Uterus (tissue), 4 donors: ENCODE measurements at places on chromosomes 3 and 15.

DNA sequence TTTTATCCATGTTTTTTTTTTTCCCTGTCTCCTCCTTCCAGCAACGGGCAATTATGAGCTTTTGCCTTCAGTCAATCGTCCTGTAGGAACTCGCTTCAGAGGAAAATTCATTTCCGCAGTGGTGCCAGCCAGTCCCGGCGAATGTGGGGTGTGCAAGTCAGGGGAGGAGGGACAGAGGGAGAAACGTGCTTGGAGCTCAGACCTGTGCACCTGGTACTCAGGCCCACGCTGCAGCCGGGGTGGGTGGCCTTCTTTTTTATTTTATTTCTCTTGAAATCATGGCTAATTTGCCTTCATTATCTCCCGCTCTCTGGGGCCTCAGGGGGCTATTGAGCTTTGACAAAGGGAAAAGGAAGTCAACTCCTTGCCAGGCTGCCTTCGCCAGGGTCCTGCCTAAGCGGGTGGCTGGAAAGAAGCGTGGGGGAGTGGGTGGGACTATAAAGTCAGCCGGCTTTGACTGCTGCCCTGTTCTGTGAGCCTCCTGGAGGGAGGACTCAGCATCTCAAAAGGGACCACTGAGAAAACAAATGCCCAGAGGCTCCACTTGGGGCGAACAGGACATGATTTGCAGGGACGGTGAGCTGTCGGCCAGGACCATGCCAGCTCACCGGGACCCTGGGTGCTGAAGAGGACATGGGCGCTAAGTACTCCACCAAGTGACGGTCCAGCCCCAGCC, 5.5 kb downstream of the GRIP2 start:
- H3K4me1 ChIP-seq: no peaks in the 10 kb centered on the region
- no peak overlapping the region for H3K4me3 ChIP-seq
- H3K27me3 ChIP-seq: no peaks in the 10 kb centered on the region
- DNase-seq: no peak

- DNase-seq: peak; percentile 69
- H3K4me1 ChIP-seq: no peaks in the 10 kb centered on the region
- H3K4me3 ChIP-seq: peak overlapping the region; percentile 89
- no peaks in the 10 kb centered on the region for H3K27me3 ChIP-seq
These were observed 407 bp downstream of the USP13 start for GRCh38 chr3:179653096-179653797.

DNA sequence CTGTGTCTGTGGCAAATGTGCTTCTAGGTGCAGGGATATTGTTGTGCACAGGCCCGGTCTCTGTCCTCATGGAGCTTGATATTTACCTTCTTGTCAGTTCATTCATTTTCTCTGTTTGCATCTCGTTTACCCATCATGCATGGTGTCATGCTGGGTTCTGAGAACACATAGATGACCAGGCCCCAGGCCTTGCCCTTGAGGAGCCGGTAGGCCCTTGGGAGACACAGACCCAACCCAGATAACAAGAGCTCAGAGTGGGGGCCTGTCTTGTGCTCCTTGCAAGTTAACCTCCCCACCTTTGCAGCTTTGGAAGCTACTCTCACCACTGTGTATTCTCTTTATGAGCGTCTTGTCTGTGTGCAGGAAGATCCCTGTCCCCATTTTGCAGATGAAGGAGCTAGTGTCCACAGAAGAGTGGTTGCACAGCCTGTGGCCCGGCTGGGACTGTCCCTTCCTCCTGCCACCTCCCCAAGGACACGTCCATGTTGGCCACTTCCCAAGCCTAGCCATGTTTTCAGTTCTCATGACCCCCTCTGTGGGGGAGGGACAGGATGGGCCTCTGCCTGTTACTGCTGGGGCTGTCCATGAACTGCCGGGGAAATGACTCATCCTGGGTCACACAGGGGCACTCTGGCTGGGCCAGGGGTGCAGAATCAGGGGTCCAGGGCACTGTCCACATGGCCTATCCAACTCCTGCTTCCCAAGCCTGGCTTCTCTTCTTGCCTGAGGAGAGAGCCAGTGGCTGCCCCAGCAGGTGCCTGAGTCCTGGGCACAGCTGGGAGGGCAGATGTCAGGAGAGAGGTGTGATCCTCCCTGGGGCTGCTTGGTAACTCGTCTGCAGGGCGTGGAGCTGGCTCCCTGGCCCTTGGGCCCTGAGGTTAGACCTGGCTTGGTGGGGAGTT, 3.4 kb downstream of the SNX33 start:
- peak overlapping the region; percentile 73 for H3K27ac ChIP-seq
- H3K27me3 ChIP-seq: no peaks in the 10 kb centered on the region
- no peak for DNase-seq
- H3K4me1 ChIP-seq: peaks cover 62% of the 10 kb centered on the region
- no peaks in the 10 kb centered on the region for H3K36me3 ChIP-seq

DNA sequence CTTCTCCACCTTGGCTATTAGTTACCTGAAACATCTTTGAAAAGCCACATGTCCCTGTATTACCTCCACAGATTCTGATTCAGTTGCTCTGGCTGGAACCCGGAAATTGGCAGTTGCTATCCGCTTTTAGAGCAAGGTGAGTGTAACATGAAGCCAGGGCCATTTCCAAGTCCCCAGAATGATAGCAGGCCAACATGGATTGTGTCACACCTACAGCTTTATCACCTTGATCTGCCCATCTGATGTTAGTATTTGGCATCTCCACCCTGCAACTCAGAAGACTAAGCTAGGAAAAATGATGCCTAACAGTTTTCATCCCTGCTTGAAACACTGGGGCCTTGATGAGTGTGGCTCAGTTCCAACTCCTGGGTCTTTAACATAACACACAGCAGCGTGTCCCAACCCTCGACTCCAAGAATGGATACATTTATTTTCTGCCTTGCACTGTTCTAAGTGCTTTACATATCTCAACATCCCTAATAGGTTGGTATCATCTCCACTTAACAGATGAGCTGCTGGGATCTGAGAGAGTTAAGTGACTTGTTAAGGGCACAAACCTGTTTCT, 21.3 kb upstream of the NUDT16 start:
- H3K4me3 ChIP-seq: no peak overlapping the region
- H3K27me3 ChIP-seq: no peaks in the 10 kb centered on the region
- no peaks in the 10 kb centered on the region for H3K36me3 ChIP-seq
- H3K27ac ChIP-seq: no peak overlapping the region
- H3K4me1 ChIP-seq: no peaks in the 10 kb centered on the region

DNA sequence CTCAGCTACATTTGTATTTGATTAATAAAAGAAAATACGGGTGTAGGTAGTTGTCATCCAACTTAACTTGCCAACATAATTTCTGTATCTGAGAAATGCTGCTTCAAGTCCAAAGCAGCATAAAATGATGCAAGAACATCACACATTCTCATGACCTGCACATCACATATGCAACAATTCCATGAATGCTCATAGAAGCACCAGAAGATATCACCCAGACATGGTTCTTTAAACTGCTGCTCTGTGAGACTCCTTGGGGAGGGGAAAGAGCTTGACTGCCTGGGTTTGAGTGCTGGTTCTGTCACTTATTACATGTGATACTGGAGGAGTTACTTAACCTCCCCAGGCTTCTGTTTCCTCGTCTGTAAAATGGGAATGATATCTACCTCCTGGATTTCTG, 39.4 kb downstream of the CHST14 start:
- DNase-seq: no peak
- H3K27ac ChIP-seq: no peak overlapping the region
- no peaks in the 10 kb centered on the region for H3K27me3 ChIP-seq
- no peaks in the 10 kb centered on the region for H3K4me1 ChIP-seq
- no peaks in the 10 kb centered on the region for H3K36me3 ChIP-seq
- H3K4me3 ChIP-seq: no peak overlapping the region

DNA sequence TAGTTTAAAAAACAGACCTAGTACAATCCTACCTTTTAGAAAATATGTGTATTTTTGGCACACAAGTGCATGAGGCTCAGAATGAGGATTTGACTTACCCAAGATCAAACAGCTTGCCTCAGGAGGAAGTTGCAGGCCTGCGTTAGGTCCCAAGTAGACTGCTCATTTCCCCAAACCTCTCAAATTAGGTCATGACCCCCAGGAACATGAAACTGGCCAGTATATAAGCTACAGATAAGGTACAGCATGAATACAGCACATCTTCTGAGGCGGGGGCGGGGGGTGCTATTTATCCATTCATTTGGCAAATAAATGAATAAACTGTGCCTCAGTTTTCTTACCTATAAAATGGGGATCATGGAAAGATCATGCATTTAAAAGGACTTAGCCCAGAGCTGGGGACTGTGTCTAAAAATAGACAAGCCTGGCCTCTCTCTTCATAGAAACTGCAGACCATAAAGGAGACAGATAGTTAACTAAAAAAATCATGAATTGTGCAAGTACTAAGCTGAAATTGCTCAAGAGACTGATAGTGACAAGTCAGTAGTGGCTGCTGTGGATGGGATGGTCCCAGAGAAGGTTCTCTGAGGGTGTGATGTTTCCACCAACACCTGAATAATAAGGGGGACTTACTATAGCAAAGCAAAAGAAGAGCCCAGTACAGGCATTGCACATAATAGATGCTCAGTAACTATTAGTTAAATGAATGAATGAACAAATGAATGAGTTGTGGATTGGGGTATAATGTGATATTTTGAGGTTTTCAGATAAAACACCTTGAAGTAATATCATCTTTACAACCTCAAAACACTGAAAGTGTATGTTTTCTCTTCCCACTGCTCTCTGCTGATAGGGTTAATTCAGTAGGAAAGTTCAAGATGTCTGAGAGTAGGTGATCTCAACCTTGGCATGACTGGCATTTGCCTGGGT, 258.5 kb upstream of the PROK2 start:
- DNase-seq: no peak
- no peaks in the 10 kb centered on the region for H3K27me3 ChIP-seq
- H3K4me3 ChIP-seq: no peak overlapping the region
- no peaks in the 10 kb centered on the region for H3K36me3 ChIP-seq
- no peak overlapping the region for H3K27ac ChIP-seq

DNA sequence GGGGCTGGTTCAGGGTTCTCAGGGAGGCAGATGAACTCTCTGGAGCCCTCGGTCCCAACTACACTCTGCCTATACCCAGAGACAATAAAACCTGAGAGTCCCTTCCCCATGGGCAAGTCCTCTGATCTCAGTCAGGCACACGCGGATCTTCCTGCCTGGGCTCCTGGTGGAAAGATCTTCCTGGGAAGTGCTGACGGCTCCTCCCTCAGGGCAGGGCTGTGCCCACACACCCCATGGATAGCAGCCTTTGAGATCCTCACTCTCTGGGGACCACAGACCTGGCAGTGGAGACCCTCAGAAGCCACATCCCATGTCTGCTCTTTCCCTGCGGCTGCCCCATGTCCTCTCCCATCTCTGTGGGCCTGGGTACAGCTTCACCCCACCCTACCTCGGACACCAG, 10.4 kb downstream of the SH2D7 start:
- H3K27me3 ChIP-seq: no peaks in the 10 kb centered on the region
- H3K27ac ChIP-seq: no peak overlapping the region
- H3K36me3 ChIP-seq: no peaks in the 10 kb centered on the region
- H3K4me1 ChIP-seq: no peaks in the 10 kb centered on the region
- DNase-seq: no peak
- no peak overlapping the region for H3K4me3 ChIP-seq

DNA sequence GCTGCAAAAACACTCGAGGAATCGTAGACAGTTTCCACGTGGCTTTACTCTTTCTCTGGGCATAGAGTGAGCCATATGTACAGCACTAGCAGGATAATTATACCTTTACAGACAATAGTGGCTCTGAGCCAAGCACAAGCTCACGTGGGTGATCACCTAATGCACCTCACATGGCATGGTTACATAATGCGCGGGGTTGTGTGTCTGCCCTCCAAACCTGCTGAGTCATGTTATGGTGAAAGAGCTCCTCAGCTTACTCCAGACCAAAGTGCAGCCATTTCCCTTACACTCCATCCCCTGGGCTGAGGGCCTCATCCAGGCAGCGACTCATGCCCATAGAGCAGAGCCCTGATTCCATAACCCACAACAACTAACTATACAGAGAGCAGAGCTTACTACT, 1458.4 kb upstream of the CADM2 start:
- no peaks in the 10 kb centered on the region for H3K27me3 ChIP-seq
- DNase-seq: no peak
- H3K4me1 ChIP-seq: no peaks in the 10 kb centered on the region
- H3K4me3 ChIP-seq: no peak overlapping the region
- H3K27ac ChIP-seq: no peak overlapping the region

GRCh38 chr3:60703008-60703407, 548.2 kb downstream of the FHIT start:
- H3K27me3 ChIP-seq: no peaks in the 10 kb centered on the region
- no peak for DNase-seq
- H3K27ac ChIP-seq: no peak overlapping the region
- no peaks in the 10 kb centered on the region for H3K4me1 ChIP-seq
- H3K4me3 ChIP-seq: no peak overlapping the region
- H3K36me3 ChIP-seq: no peaks in the 10 kb centered on the region

DNA sequence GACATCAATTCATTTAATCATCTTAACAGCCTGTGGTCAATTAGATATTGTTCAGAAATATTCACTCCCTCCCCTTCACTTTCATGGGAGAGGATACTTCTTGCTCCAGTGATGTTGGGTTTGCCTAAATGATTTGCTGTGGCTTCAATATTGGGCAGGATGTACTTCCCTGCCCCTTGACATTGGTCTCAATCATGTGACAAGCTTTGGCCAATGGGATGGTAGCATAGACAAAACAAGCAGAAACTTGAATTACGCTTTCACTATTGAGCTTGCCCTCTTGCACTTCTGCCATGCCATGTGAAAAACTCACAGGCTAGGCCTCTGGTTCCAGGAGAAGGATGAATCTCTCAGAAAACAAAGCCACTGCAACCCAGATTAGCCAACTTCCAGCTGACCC, 42.2 kb upstream of the STT3B start:
- H3K27ac ChIP-seq: no peak overlapping the region
- no peaks in the 10 kb centered on the region for H3K36me3 ChIP-seq
- no peaks in the 10 kb centered on the region for H3K4me1 ChIP-seq
- H3K27me3 ChIP-seq: no peaks in the 10 kb centered on the region
- H3K4me3 ChIP-seq: no peak overlapping the region
- no peak for DNase-seq
